ENCODE measurements at places on chromosomes 2 and 18. TPM values are rescaled to one million over a fixed set of nuclear protein-coding genes. Genes with fewer than 3 reads are reported as not detected.

GRCh38 chr18:35458677-35459441 lies 38.9 kb downstream of the INO80C start:
- peak; percentile 86 for DNase-seq

SP140 gene
- total RNA-seq, result 0.58 TPM

ANXA4 gene
- total RNA-seq, result 82.9 TPM

DNA sequence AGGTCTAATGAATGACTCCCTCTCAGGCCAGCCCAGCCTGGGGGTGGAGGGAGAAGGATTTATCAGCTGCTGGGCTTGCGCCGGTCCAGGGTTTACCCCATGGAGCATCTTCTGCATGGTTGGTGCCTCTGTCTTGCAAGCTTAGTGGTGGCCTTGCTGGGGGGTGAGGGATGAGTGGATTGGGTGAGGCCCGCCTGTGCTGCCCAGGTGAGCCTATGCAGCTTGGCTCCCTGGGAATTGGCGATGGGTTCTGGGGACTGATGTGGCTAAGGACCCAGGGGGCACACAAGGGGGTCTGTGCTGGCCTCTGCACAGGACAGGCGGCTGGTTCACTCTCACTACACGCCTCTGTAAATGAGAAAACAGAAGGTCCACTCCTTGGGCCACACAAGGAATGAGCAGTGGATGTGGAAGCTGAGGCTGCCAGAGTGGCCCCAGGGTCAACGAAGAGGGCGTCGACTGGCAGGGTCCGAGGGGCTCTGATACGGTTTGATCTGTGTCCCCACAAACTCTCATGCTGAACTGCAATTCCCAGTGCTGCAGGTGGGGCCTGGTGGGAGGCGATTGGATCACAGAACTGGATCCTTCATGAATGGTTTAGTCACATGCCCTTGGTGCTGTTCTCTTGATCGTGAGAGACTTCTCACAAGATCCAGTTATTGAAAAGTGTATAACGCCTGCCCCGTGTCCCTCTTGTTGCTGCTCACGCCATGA lies 151.6 kb upstream of the HDAC4 start:
- no peak for DNase-seq

DNA sequence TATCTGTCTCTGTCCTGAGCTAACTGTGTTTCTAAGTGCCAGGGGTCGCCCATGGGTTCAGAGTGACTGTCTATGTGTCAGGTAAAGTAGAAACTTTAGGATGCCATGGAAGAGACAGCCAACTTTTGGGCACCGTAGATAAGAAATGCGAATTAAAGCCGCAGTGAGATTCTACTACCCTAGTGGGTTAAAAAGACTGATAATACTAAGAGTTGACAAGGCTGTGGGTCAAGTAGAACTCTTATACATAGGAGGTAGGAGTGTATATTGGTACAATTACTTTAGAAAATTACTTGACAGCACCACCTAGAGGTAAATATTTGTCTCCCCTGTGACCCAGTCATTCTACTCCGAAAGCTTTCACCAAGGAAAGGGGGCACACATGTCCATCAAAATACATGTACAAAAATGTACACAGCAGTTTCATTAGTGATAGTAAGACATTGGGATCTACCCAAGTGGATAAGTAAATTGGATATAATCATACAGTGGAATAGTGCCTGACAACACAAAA lies 371.3 kb downstream of the SLC4A3 start:
- no peak for DNase-seq

Measured in PC-9 (cell line).